ENCODE measurements at places on chromosomes 6 and 20.
A peak's percentile ranks its signal among the peaks of the same experiment; 100 is the strongest.

GRCh38 chr20:24805456-24806238, 143.4 kb upstream of the CST7 start:
- no peak overlapping the region for H3K27ac ChIP-seq
- no peak overlapping the region for H3K4me3 ChIP-seq
- no peaks in the 10 kb centered on the region for H3K36me3 ChIP-seq
- no peaks in the 10 kb centered on the region for H3K27me3 ChIP-seq

- H3K27me3 ChIP-seq: no peaks in the 10 kb centered on the region
- H3K27ac ChIP-seq: no peak overlapping the region
- H3K36me3 ChIP-seq: no peaks in the 10 kb centered on the region
- no peaks in the 10 kb centered on the region for H3K4me1 ChIP-seq
These were observed 15.4 kb upstream of the FBXO30 start for GRCh38 chr6:145829950-145830349.

DNA sequence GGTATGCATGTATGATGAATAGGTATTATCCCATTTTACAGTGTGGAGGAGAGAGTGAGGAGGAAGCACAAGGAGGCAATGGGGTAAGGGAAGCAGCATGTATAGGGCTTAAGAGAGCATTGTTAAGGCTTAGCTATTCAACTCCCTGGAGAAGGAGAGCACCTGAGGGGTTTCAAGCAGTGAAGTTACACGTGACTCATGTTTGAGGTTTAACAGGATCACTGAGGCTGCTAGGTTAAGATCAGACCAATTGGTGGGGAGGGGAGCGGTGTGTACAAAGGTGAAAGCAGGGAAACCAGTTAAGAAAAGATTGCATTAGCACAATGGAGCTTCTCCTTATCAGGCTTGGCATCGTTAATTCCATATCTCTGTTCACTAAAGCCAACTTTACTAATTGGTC, 64.4 kb upstream of the NHSL1 start:
- H3K36me3 ChIP-seq: no peaks in the 10 kb centered on the region
- H3K4me3 ChIP-seq: no peak overlapping the region
- H3K27ac ChIP-seq: no peak overlapping the region
- no peak for DNase-seq
- H3K27me3 ChIP-seq: no peaks in the 10 kb centered on the region

- peaks cover 5% of the 10 kb centered on the region for H3K4me1 ChIP-seq
- no peak overlapping the region for H3K27ac ChIP-seq
- no peaks in the 10 kb centered on the region for H3K27me3 ChIP-seq
- no peaks in the 10 kb centered on the region for H3K36me3 ChIP-seq
- DNase-seq: peak; percentile 60
These were observed 187.8 kb upstream of the PRDM1 start for GRCh38 chr6:105898286-105898685.

All from fibroblast of lung (primary cell).